ENCODE measurements at places on chromosomes 5 and 9.
A peak's percentile ranks its signal among the peaks of the same experiment; 100 is the strongest.

- no peak for ATAC-seq
These were observed 619.1 kb upstream of the DAB2 start for GRCh38 chr5:40043916-40044315.

- ATAC-seq, result no peak
These were observed 1.1 kb downstream of the CRAT start for GRCh38 chr9:129109537-129109903.

- ATAC-seq, result peak; percentile 82
These were observed 72.6 kb downstream of the PIK3R1 start for GRCh38 chr5:68287976-68288706.

- ATAC-seq, result no peak
These were observed 108.1 kb upstream of the MVB12B start for GRCh38 chr9:126218359-126219125.

- ATAC-seq, result no peak
These were observed 5.2 kb downstream of the SLC2A6 start for GRCh38 chr9:133473743-133474142.

GRCh38 chr5:117547192-117547591 lies 972.6 kb upstream of the SEMA6A start:
- no peak for ATAC-seq

- ATAC-seq, result no peak
These were observed 3.0 kb upstream of the TMEM210 start for GRCh38 chr9:137174722-137175293.

- no peak for ATAC-seq
These were observed 5.2 kb downstream of the GPR107 start for GRCh38 chr9:130058887-130059286.

- ATAC-seq, result no peak
These were observed 244.4 kb downstream of the FANCC start for GRCh38 chr9:95073042-95073607.

GRCh38 chr9:109886617-109887016 lies 106.6 kb downstream of the PALM2AKAP2 start:
- peak; percentile 91 for ATAC-seq

GRCh38 chr5:176647843-176648473 lies 674 bp downstream of the TSPAN17 start:
- ATAC-seq, result no peak

DNA sequence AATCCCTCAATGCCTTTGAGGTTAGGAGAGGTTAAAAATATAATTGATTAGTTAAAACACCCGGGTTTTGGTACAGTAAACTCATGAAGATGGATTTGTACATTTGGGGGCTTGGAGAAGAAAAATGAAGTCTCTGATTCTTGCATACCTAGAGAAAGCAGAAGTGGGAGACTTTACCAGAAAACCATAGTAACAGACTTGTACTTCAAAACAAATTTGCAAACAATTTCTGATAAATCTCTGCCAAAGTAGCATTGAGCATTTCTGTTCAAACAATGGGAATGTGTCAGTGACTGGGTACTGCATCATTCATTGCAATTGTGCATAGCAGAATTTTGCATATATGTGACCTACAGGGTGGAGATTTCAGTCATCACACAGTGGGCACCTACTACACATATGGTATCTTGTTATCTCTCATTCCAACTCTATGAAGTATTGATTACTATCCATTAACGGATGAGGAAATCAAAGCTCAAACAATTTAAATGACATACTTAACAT lies 256.9 kb downstream of the PLK2 start:
- no peak for ATAC-seq

GRCh38 chr9:101664453-101664852 lies 69.7 kb upstream of the PPP3R2 start:
- ATAC-seq, result no peak

DNA sequence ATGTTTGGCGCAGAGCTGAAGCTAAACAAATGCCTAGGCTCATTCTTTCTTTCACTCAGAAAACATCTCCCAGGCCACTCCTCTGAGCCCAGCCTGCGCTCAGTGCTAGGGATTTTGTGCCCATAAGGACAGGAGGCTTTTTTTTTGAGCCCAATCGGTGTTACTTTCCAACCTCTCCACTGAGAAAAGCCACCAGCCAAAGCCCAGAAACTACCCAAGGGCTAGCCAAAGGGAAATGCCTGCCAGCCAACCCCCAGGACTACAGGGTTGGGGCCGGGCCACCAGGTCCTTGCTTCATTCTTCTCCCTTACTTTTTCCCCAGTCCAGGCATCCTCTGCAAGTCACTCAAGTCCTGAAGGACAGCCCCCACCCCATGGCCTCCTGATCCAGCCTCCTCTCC lies 134.7 kb downstream of the PAX5 start:
- ATAC-seq, result no peak

DNA sequence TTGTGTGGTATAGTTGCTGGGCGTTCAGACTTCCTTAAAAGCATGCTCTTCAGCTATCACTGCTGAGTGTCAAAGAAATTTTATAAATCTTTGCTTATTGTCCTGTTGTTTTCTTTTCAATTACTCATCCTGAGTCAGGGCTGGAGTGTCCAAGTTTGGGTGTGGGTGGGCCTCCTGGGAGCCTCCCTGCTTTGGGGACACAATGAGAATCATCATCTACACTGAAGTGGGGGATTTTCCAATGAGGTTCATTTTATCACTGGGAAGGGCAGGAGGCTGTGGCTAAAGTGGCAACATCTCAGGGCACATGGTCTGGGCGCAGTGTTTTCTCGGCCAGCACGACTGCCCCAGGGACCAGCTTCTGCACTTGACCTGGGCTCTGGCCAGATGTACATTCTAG lies 19.5 kb downstream of the GFPT2 start:
- ATAC-seq, result no peak

GRCh38 chr5:178632285-178632684 lies 5.4 kb upstream of the CLK4 start:
- no peak for ATAC-seq

GRCh38 chr9:96321515-96321914 lies 19.5 kb upstream of the HSD17B3 start:
- no peak for ATAC-seq

DNA sequence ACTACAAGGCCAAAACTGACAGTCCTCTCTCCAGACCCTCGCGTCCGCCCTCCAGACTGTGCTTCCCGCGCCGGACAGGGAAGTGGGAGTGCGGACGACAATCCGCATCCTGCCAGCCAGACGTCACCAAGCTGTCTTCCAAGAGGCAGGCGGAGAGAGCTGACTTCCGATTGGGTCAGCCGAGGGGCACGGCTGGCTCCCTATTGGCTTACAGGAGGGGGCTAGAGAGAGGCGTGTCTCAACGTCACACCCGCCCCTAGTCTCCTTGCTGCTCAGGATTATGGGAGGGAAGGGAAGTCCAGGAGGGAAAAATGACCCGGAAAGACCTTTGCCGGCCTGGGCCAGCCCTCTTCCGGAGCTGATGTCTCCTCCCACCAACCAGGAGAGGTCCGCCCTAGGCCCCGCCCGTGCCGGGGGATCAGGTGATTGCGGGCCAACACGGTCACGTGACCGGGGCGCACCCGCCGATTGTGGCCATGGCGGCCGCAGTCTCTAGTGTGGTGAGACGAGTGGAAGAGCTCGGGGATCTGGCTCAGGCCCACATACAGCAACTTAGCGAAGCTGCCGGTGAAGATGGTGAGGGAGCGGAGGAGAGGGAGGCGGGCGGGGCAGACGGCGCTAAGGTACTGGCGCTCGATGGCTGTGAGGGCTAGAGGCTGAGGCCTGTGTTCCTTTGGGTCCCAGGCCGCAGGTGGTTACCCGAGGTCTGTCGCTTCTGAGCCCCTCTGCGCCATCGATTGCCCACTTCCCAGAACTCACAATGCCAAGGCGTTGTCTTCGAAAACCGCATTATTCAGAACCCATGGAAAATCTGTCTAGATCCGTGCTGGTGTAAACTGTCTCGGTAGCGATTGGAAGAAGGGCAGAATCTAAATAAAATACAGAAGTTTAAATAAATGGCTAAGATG lies at the start of gene RIMOC1:
RIMOC1 (plus strand) TSS at position 453 of the 908 bp plus-strand sequence; CDS start at position 477, 24 bp downstream.
- peak; percentile 96 for ATAC-seq

DNA sequence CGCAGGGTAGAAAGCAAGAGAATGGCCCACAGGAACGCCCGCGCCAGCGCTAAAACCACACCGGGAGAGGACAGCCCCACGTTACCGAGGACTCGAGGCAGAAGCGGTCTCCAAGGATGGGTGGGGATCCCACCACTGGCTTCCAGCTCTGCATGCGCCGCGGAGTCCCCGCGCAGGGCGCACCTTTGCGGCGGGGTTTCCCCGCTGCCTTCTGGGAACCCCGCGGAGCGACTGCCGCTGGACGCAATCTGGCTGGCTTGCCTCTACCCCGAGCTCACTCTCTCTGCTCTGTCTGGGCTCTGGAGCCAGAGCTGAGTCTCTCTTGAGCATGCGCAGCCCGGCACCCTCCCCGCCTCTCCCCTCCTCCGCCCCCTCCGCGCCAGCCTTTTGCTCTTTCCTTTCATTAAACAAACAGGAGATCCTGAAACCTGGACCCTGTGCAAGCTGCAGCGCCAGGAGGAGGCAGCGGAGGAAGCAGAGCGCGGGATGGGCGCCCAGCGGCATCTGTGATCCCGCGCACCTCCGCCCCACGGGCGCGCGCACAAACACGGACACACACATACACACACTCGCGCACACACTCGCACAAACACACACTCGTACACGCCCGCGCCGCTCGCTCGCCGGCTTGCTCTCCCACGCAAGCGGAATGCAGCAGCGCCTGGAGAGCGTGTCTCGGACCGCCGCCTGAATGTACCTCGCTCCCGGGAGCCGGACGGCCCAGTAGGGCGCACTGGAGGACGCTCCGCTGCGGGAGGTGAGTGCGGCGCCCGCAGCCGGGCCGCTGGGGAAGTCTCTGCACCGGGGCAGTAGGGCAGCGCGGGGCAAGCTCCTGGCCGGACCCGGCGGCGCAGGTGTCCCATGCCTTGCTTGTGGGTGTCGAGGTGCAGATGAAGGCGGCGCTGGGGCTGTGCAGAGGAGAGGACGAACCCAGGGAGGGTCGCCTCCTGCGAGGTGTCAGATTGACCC lies at the start of gene PLPPR1:
PLPPR1 (plus strand) TSS at position 382 of the 969 bp plus-strand sequence.
- no peak for ATAC-seq

DNA sequence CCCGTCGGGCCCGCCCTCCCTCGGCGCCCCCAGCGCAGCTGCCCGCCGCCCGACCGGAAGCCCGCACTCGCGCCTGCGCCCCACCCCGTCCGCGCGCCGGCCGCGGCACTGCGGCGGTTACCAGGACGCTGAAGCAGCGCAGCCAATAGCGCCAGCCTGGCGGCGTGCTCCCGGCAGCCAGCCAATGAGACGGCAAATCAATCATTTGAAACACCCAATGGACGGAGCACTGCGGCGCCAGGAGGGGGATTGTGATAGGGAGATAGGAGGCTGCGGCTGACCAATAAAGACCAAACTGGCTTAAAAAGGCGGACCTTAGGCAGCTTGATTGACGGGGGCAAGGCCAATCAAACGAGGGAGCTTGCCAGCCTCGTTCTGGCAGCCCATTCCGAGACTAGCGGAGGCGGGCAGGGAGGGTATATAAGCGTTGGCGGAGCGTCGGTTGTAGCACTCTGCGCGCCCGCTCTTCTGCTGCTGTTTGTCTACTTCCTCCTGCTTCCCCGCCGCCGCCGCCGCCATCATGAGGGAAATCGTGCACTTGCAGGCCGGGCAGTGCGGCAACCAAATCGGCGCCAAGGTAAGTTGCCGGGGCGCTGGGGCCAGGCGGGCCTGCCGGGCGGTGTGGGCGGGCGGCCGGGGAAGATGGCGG lies at the start of gene TUBB4B:
TUBB4B (plus strand) TSS at position 447 of the 649 bp plus-strand sequence; CDS start at position 521, 74 bp downstream.
- ATAC-seq, result peak; percentile 87

DNA sequence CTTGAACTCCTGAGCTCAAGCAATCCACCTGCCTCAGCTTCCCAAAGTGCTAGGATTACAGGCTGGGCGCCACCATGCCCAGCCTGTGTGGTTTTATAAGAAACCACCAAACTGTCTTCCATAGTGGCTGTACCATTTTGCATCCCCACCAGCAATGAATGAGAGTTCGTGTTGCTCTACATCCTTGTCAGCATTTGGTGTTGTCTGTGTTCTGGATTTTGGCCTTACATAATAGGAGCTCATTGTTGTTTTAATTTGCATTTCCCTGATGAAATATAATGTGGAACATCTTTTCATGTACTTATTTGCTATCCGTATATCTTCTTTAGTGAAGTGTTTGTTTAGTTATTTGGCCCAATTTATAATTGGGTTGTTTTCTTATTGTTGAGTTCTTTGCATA lies 29.8 kb downstream of the PHF2 start:
- no peak for ATAC-seq

DNA sequence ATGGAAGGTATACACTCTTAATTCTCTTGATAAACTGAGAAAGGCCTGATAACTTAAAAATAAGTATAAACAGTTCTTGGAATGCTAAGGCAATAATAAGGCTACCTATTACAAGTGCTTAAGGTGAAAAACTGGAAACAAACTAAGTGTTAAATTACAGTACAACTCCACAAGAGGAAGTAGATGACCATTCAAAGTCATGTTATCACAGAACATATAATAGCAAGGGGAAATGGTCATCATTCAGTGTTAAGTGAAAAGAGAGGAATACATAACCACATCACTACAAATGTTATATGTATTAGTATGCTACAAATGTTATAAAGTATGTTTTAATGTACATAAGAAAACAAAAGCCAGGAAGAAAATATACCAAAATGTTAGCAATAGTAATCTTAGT lies 135.9 kb downstream of the CCDC192 start:
- ATAC-seq, result no peak

DNA sequence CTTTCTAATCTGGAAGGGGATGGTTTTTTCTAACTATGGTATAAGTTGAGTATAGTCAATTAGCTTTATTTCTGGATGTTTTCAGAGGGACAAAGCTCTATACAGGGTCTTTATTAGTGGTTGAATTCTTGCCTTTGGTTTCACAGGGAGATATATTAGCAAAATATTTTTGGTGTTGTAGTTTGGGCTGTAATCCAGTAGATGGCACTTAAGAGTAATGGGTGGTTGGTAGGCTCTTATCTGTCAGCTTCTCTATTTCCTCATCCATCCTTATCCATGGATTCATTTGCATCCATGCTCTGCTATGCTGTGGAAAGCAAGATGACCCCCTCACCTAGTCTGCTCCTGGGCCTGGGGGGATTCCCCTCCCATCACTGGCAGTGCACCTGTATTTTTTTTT lies 363.6 kb upstream of the CYLC2 start:
- no peak for ATAC-seq

- no peak for ATAC-seq
These were observed 193.5 kb upstream of the HAPLN1 start for GRCh38 chr5:83914199-83914598.

DNA sequence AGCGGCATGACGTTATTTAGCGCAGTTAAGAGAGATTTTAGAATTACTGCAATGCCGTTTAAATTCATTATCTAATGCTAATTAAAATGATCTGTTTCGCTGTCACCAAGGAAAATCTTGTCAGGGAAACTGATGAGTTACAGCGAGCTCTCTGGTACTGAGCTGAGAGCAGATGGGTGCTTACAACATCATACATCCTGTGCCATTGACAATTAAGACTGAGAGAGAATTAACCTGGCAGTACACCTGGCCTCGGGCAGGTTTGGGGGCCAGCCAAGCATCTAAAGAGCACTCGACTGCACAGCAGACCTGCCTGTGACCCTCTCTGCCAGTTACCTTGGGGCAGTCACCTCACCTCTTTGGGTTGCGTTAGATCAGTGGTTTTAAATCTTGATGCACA lies 55.0 kb downstream of the PUM3 start:
- no peak for ATAC-seq
